Dermis blood vessel endothelial cell (primary cell): ENCODE measurements at places on chromosomes 7 and 10. TPM values are rescaled to one million over a fixed set of nuclear protein-coding genes. Genes with fewer than 3 reads are reported as not detected.
A peak's percentile ranks its signal among the peaks of the same experiment; 100 is the strongest.

DNA sequence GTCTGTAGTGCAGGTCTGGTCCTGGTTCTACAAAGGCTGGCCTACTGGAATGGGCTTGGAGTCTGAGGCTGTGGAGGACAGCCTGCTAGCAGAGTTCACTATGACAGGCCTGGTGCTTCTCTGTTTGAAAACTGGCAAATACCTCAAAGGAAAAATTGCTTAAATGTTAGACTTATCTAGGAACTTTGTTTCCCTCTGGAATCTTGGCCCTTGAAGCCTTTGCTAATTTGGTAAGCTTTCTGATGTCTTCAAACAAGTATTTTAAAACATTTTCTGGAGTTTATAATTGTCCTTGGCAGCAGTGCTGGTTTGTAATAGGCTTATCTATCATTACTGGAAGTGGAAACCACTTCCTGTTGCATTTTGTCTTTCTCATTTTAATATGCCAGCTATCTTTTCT lies 139.7 kb downstream of the TMEM26 start:
- no peak for DNase-seq

- DNase-seq = no peak
These were observed 68.6 kb downstream of the CELF2 start for GRCh38 chr10:11086177-11086840.

GRCh38 chr10:13485623-13486022 lies 43.2 kb downstream of the BEND7 start:
- DNase-seq = peak; percentile 30

- no peak for DNase-seq
These were observed 142.5 kb upstream of the RET start for GRCh38 chr10:42934351-42934811.

- no peak for DNase-seq
These were observed 49.4 kb upstream of the ARL4A start for GRCh38 chr7:12637819-12638592.

GRCh38 chr7:4185136-4185535 lies 497.0 kb upstream of the FOXK1 start:
- DNase-seq = no peak

DNA sequence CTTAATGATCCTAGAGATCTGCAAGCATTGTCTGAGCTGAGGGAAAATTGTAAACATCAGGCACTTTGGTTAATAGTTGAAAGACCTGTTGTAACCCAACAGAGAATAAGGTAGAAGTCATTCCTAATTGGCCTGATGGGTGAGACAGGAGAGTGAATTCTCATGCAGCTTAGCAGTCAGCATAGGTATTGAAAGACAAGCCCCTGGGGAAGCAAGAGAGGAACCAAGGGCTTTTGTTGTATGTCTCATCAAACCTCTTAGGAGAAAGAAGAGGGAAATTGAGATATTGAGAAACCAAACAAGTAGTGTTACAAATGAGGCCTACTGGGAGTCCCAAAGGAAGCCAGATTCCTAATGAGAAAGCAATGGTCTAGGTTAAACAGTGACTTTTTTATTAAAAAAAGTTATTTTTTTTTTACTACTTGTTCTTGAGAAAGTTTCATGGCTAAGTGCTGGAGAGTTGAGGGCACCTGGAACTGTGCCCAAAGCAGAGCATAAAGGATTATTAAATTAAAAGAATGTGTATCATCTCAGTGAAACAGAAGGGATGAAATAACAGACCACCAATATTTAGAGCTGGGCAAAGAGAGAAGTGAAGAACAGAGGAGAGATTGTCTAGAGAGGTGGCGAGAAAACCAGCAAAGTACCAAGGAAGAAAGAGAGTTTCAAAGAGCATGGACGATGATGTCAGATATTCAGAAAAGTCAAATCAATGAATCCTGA lies 168.9 kb downstream of the CDK14 start:
- DNase-seq = no peak

DNA sequence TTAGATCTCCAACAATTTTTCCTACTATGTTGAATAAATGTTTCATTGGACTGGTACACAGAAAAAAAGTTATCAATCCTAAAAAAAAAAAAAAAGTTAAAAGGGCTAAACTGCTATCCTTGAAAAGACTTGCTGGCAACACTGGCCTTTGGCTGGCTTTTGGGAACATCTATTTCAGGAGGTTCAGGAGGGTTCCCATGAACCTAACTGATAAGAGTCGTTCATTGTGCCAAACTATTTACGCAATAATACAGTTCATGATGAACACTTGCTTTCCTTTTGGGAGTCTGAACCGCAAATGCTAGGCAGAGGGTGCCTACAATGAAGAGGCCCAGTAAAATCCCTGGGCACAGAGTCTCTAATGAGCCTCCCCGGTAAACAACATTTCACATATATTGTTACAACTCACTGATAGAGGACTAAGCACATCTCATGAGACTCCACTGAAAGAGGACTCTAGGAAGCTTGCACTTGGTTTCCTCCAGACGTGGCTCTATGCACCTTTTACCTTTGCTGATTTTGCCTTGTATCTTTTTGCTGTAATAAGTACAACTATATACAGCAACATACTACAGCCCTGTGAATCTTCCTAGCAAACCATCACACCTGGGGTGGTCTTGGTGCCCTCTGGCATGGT lies 45.0 kb downstream of the ZFAND4 start:
- no peak for DNase-seq

OR2A12 gene
- not detected in 2 replicates for total RNA-seq

ZSWIM8 gene
- total RNA-seq = 66.4 and 71.8 TPM in 2 replicates

PCLO gene
- 3.7 and 5.7 TPM in 2 replicates for total RNA-seq

GGCT gene
- 28.6 and 35.6 TPM in 2 replicates for total RNA-seq

VGF gene
- not detected in 2 replicates for total RNA-seq

SUN3 gene
- not detected in 2 replicates for total RNA-seq
